ENCODE measurements at places on chromosomes 2 and 18.

- peak; percentile 16 for DNase-seq
These were observed 30.9 kb downstream of the MREG start for GRCh38 chr2:215982465-215982875.

GRCh38 chr2:109032229-109032820, 43.3 kb upstream of the EDAR start:
- DNase-seq, result no peak

- no peak for DNase-seq
These were observed 61.6 kb upstream of the TACR1 start for GRCh38 chr2:75260946-75261345.

DNA sequence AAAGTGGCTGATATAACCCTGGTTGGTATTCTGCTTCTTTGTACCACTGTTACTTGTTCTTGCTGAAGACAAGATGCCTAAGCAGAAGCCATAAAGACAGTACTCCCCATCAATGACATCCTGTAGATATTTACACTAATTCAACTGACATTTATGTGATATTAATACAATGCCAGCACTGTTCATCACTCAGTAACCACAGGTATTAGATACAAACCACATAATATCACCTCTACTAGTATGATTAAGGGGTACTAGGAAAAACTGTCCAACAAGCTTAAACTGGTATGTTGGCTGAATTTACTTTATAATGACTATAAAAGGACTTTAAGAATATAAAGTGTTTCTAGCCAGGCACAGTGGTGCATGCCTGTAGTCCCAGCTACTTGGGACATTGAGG, 65.8 kb downstream of the RTN4 start:
- DNase-seq, result no peak

DNA sequence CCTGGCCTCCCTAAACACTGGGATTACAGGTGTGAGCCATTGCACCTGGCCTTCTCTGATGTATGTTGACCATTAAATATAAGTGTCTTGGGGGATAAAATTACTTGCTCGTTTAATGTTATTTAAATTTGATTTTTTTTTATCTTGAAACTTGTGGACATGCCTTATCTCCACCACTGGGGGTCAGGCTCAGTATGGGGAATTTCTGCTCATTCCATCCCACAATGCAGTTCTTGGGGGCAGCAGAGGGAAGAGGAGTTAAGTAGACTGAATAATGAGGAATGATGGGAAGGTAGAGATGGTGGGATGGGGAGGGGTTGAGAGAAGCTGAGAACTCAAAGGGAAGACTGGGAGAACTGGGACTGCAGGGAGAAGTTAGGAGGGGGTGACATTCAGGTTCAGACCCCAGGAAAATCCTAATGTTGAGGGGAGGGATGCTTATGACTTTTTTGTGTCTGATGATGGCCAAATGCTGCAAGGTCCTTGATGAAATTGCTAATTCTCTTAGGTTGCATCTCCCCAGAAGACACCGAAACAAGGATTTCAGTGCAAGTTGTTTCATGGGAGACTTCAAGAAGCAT, 174.2 kb downstream of the MIB1 start:
- peak; percentile 69 for DNase-seq

DNA sequence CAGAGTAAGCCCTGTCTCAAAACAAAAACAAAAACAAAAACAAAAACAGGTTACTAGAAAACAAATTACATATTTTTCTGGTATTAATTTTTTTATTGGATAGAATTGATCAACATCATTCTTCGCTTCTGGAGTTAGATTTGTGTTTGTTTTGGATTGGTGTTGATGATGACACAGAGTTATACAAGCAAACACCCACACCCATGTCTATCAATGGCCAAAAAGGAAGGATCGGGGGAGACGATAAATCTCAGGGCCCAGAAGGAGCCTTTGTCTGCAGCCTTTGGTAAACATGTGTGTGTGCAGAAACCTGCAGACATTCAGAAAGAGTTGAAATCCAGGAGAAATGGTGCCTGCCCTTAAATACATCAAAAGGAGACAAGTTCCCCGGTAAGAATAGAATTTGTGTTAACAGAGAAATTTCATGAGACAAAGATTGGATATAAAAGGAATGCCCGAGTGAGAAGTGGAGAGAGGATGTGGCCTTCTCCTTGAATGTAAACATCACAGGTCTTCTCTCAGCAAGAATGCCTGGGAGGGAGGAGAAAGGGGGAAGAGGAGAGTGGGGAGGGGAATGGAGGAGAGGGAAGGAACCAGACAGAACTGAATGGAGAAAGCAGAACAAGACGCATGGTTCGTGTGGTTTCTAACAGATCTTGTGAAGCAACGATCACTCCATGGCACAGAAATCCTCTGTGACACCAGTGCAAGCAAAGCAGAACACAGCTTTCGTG, 40.4 kb upstream of the TMEM178A start:
- no peak for DNase-seq

GRCh38 chr2:45993476-45993991, 303.7 kb upstream of the EPAS1 start:
- peak; percentile 77 for DNase-seq

DNA sequence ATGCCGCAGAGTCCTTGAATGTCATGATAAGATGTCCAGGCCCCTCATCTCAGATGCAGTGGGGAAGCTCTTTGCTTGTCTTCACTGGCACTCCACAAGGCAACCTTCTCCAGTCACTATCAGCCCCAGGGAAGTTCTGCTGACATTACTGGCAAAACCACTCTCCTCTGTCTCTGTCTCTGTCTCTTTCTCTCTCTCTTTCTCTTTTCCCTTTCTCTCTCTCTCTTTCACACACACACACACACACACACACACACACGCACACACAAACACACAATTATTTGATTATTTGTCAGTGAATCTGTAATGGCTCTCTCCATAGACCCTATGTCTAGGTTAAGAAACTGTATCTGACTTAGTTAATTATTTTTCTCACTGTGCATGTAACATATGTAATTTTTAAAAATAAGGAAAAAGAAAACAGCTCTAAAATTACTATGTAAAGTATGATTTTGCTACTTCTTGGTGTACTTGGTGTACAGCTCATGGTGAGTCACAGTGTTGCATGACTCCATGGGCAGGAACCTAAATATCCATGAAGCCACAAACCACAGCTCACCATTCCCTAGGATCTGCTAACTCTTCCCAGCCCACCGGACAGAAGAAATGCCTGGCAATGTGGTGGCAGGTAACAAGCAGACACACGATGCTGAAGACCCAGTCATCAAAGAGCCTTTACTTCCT, 594.9 kb upstream of the ID2 start:
- no peak for DNase-seq

DNA sequence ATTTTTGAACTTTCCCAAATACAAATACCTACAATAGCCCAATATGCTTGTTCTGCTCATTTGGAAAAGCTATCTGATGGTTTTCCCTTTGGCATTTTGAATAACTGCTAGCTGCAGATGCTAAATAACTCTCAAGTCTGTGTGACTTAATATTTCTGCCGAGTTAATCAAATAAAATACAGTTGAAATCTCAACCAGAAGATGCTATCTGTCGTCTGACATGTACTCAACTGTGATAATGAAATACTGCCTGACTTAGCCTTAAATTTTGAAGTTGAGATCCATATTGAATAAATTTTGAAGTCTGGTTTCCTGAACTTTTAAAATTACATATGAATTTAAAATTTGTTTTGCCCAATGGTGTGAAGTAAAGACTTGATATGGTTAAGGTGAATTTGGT, 204.4 kb upstream of the MEX3C start:
- DNase-seq, result no peak

DNA sequence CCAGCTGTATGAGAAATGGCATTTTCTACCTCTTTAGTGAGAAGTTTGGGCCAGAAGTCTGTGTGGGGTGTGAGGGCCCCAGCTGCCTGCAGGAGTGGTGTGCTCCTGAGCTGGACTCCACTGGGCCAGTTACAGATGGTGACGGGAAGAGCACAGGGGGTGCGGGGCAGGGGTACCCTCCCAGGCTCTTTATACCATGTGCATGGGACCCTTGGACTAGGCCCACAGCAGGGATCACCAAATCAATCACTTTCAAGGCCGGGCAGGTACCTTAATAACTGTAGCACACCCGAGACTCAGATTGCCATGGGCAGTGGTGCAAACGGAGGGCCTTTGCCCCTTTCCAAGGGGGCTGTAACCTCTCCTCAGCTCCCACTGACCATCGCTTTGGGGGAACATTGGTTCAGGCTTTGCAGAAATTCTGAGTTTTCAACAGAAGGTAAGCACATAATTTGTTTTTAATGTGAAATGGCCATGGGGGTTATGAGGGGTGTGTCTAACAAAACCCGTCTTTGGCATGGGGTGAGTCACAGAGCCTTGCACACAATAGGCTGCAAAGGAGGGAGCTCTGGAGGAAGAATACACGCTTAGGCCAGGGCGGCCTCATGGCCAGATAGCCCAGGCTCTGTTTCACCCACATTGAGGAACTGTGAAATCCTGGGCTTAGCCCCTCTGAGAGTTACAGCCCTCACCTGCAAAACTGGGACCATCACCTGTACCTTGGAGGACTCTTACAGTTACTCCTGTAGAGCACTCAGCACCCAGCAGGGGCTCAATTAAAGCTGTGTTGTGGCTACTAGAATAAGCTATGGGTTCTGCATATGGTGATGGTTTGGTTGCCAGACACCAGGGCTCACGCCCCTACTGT, 141.0 kb upstream of the BCL2L11 start:
- DNase-seq, result no peak

- no peak for DNase-seq
These were observed 17.5 kb downstream of the PECR start for GRCh38 chr2:216064014-216064630.

GRCh38 chr2:74399785-74400184, 19.7 kb upstream of the DCTN1 start:
- peak; percentile 20 for DNase-seq

GRCh38 chr2:126788652-126789051, 110.0 kb upstream of the TEX51 start:
- DNase-seq, result no peak

DNA sequence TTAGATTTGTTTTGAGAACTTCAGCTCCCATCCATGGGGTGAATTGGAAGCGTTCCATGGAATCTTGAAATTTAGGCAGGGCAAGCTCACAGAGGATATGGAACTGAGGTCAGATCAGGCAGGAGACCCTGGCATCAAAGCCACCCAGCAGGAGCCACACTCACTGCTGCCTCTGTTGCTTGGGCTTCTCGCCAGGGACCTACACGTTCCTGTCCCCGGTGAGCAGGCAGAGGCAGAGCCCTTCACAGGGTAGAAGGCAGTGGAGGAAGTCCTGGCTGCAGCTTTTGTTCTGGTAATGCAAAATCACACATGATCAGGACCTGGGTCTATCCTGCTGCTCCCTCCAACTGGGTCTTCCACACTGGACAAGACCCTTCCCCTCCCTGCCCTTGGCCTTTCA, 42.1 kb downstream of the CAPN13 start:
- DNase-seq, result no peak

GRCh38 chr2:137051778-137052398, 286.5 kb downstream of the THSD7B start:
- DNase-seq, result no peak

DNA sequence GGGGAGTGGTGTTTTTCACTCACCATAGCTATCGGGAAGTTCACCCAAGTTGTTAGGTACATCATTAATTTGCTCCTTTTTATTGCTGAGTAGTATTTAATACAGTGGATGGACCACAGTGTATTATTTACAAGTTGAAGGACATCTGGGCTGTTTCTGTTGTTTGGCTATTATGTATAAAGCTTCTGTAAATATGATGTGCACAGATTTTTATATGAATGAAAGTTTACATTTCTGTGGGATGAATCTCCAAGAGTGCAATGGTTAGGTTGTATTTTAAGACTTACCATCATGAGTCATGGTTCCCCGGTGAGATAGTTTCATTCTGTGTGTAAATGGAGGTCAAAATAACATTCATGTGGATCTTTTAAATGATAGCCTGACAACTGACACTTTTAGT, 337.4 kb downstream of the PTPRM start:
- no peak for DNase-seq

DNA sequence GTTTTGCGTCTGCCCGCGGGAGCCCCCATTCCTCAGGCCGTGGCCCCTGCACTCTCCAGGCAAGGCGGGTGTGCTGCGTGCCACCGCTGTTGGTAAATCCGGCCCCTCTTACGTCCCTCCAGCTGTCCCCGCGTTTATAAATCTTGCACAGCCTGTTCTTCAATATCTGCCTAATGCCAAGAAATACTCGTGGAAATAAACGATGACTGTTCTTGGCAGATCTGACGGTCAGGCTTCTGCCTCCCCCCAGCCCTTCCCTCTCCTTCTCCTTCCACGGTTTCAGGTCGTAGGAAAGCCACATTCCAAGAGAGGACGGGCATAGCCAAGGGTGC, 20.5 kb downstream of the ODC1 start:
- DNase-seq, result no peak

DNA sequence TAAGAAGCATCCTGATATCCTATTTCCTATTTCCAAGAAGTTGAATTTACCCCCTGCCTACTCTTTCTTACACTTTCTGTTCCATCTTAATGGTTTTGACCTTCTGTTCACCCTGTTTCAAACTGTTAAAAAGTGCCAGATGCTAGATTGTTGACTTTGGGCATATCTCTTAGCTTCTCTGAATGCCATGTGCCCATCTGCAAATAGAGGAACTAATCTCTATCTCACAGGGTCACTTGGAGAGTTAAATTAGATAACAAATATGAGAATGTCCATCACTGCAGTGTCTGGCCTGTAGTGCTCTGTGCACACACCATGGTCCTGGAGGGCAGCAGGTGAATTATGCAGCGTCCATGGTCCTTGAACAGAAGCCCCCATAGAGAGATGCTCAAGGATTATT, 83.8 kb downstream of the LRATD1 start:
- no peak for DNase-seq

GRCh38 chr18:75075429-75075841, 133.5 kb downstream of the PTGR3 start:
- no peak for DNase-seq
